ENCODE measurements at places on chromosomes 12 and 14.

DNA sequence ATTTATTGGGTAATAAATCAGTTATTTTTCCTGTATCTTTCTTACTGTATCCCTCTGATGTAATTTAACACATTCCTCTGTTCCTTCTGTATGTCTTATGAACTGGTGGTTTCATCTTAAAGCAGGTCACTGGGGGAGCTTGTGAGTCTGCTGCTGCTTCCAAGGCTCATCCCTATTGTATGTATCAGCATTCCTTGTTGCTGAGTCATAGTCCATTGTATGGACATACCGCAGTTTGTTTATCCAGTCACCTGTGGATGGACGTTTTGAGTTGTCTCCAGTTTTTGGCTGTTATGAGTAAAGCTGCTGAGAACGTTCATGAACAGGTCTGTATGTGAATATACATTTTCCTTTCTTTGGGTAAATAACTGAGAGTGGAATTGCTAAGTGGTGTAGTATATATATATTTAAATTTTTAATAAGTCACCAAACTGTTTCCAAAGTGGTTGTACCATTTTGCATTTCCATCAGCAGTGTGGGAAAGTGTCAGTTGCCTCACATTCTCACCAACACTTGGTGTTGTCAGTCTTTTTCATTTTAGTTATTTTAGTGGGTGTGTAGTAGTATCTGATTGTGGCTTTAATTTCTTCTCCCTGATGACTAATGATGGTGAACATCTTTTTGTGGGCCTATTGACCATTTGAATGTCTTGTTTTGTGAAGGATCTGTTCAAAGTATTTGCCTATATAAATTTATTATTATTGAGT lies 82.7 kb downstream of the BEGAIN start:
- DNase-seq = no peak

DNA sequence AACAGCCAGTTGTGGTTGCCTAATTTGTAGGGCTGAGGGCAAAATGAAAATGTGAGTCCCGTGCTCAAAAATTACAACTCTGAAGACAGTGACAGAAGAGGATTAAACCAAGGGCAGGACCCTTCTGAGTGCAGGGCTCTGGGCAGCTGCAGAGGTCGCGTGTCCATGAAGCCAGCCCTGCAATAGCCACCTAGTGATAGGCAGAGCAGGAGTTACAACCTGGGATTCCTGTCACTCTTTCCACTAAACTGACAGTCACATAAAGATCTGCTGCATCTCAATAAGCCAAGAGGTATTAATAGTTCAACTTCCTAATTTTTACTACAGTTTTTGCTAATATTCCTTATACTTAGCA lies 94.1 kb downstream of the SLC2A13 start:
- no peak for DNase-seq

DNA sequence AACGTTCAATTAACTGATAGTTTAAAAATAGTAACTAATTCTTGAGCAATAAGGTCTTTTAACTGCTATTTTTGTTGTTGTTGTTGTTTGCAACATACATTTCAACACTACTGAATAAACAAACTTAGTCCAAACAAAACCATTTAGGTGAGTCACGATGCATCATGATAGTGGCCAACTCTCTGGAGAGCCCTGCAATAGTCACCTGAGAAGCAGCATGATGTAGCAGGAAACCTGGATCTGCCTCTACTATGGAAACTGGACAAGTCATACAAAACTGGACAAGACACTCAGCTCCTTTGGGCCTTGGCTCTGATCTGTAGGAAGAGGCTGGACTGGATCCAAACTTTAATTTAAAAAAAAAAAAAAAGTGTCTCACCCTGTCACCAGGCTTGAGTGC lies 117.3 kb downstream of the MED13L start:
- DNase-seq = no peak

- DNase-seq = no peak
These were observed 76.3 kb upstream of the NOS1 start for GRCh38 chr12:117437516-117438255.

DNA sequence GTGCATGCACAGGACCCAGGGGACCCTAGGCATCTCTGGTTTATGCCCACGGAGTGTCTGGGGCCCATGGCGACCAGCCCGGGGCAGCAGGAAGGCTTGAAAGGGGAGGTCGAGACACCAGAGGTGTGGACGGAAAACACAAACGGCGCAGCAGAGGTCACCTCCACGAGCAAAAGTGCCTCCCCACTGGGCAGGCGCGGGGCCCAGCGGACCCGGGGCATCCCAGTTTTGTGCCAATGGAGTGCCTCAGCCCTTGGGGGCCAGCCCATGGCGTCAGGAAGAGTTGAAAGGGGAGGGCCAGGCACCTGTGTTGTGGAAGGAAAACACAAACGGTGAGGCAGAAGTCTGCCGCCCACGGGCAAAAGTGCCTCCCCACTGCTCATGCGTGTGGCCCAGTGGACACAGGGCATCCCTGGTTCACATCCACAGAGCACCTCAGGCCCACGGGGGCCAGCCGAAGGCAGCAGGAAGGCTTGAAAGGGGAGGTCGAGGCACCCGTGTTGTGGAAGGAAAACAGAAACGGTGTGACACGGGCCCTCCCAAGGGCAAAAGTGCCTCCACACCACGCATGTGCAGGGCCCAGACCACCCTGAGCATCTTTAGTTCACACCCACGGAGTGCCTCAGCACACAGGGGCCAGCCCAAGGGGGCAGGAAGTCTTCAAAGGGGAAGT lies 378.8 kb downstream of the ALG10 start:
- no peak for DNase-seq
